ENCODE measurements at places on chromosomes 2 and 18. TPM values are rescaled to one million over a fixed set of nuclear protein-coding genes. Genes with fewer than 3 reads are reported as not detected.

Gene ZNF397
- total RNA-seq = 3.9 TPM

Gene INO80D
- 5.2 TPM for total RNA-seq

Gene SFTPB
- 1.9 TPM for total RNA-seq

Gene KIAA2012
- not detected for total RNA-seq

Gene PEX13
- total RNA-seq = 30.0 TPM
